ENCODE measurements at places on chromosomes 4 and X. TPM values are rescaled to one million over a fixed set of nuclear protein-coding genes. Genes with fewer than 3 reads are reported as not detected.

MAGEH1 gene
- total RNA-seq, result 72.5 TPM

CT45A3 gene
- total RNA-seq, result not detected

SMIM43 gene
- 0.21 TPM for total RNA-seq

GPC4 gene
- total RNA-seq, result 16.9 TPM

NKX6-1 gene
- total RNA-seq, result not detected

ARHGAP6 gene
- 20.7 TPM for total RNA-seq

TMEM255A gene
- 1.3 TPM for total RNA-seq

F8A1 gene
- 0.95 TPM for total RNA-seq

GC gene
- total RNA-seq, result not detected

UGT2B7 gene
- 0.48 TPM for total RNA-seq

GPRIN3 gene
- total RNA-seq, result 7.2 TPM

TMPRSS11A gene
- not detected for total RNA-seq

SLC30A9 gene
- total RNA-seq, result 80.3 TPM

MTCP1 gene
- 11.7 TPM for total RNA-seq

TMEM47 gene
- total RNA-seq, result 54.1 TPM

CCKAR gene
- total RNA-seq, result 0.26 TPM

SLAIN2 gene
- 73.9 TPM for total RNA-seq

NOCT gene
- 5.9 TPM for total RNA-seq

F9 gene
- total RNA-seq, result not detected

TEX13D gene
- total RNA-seq, result not detected

PLK4 gene
- 21.6 TPM for total RNA-seq

NLGN4X gene
- 15.7 TPM for total RNA-seq

SH2D1A gene
- 0.26 TPM for total RNA-seq

CT83 gene
- not detected for total RNA-seq

SCRG1 gene
- total RNA-seq, result 2.4 TPM

FAM47A gene
- total RNA-seq, result not detected

ADGRG4 gene
- total RNA-seq, result not detected

DGKK gene
- 0.53 TPM for total RNA-seq

AMBN gene
- not detected for total RNA-seq

RAB39B gene
- total RNA-seq, result 1.4 TPM

HERC5 gene
- 9.1 TPM for total RNA-seq

All from urinary bladder (tissue), 4 donors.